ENCODE measurements at places on chromosomes 3 and 15.

DNA sequence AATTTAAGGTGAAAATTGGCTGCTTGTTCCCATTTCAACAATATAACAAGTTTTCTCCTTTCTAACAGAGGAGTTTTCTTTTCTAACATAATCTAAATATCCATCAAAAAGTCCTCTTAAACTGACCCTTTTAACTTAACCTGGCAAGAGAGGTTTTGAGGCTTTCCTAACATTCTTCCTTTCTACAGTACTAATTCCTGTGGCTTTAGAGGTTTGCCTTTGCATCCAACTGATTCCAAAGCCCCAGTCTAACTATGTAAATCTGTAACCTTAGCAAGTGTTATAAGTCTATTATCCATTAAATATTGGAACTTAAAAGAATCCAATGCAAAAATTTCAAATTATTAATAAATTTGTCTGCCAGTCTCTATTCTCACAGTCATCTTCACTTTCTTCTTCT, 134.1 kb downstream of the ISL2 start:
- H3K4me1 ChIP-seq, result no peaks in the 10 kb centered on the region
- peak; percentile 67 for DNase-seq
- no peaks in the 10 kb centered on the region for H3K27me3 ChIP-seq
- H3K36me3 ChIP-seq, result no peaks in the 10 kb centered on the region

DNA sequence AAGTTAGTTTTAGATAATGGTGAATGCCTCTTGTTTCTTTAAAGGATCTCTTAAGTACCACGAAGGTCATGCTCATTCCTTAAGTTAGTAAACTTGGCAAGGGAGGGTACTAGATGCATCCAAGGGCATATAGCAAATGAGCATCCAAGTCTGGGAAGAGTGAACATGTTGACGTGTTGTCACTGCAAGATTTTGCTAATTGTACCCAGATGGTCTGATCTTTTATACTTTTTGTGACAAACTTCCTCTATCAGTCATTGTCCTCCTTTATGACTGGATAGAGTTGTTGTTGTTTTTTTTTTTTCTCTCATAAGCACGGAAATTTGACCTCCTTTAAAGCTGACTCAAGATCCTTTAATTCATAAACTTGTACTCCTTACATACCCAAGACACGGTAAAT, 121.3 kb downstream of the CHST2 start:
- H3K36me3 ChIP-seq, result no peaks in the 10 kb centered on the region
- H3K4me3 ChIP-seq, result no peak overlapping the region
- H3K27ac ChIP-seq, result no peak overlapping the region
- H3K4me1 ChIP-seq, result peaks cover 2% of the 10 kb centered on the region
- H3K27me3 ChIP-seq, result no peaks in the 10 kb centered on the region

- no peak overlapping the region for H3K4me3 ChIP-seq
- no peak overlapping the region for H3K27ac ChIP-seq
These were observed 117.8 kb downstream of the RAB11A start for GRCh38 chr15:65987100-65987499.

DNA sequence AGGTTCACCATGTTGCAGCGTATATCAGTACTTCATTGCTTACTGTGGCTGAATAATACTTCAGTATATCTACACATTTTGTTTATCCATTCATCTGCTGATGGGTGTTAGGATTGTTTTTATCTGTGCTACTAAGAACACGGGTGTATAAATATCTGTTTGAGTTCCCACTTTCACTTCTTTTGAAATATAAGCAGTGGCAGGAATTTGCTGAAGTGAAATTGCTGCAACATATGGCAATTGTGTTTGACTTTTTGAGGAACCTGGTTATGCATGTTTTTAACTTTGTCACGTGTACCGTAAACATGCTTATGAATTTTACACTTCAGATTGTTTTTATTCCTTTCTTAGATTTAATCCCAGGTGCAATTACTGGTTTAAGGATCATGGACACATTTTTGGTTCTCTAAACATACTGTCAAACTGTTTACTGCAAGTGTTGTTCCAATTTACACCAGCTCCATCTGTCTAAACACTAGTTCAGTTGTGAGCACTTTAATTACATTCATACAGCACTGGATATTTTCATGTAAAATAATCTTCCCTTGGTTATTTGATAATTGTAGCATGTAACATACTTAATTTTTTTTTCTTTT, 23.1 kb downstream of the TRAK1 start:
- H3K36me3 ChIP-seq, result no peaks in the 10 kb centered on the region
- H3K27me3 ChIP-seq, result no peaks in the 10 kb centered on the region
- no peak overlapping the region for H3K4me3 ChIP-seq
- no peak for DNase-seq

DNA sequence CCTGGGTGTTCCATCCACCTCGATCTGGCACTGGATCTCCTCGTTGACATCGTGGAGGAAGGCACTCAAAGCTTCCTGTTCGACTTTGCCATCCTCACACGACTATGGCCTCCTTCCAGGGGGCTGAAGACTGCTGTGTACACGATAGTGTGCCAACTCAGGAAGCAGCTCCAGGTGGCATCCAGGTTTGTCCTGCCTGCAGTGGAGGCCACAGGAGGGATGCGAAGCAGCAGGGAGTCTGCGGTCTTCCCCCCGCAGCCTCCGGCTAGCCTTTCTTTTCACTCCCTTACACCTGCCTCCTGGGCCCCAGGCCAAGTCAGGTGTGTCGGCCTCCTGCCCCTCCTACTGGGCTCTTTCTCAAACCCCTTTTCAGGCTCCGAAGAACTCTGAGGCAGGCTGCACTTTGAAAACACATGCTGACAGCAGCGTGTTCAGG, 32.2 kb downstream of the SYNM start:
- no peaks in the 10 kb centered on the region for H3K27me3 ChIP-seq
- no peak for DNase-seq
- no peak overlapping the region for H3K4me3 ChIP-seq
- H3K36me3 ChIP-seq, result peaks cover 13% of the 10 kb centered on the region
- peaks cover 8% of the 10 kb centered on the region for H3K4me1 ChIP-seq
- H3K27ac ChIP-seq, result no peak overlapping the region

DNA sequence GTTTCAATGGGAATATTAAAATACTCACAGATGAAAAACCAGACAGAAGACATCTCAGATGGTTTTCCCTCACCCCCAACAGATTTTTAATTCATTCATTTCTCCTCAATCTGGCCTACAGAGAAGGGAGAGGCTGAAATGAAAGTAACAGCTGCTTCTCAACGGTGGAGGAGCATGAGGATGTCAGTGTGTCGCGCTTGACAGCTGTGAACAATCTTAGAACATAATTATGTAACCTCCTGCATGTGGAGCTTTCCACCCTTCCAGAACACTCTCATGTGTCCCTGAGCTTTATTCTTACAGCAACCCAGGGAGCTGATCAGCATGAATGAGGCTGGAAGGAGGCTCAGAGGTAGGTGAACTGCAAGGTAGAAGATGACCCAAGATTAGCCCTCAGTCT, 52.7 kb downstream of the MB21D2 start:
- H3K27ac ChIP-seq, result no peak overlapping the region
- H3K27me3 ChIP-seq, result no peaks in the 10 kb centered on the region
- peak; percentile 43 for DNase-seq

DNA sequence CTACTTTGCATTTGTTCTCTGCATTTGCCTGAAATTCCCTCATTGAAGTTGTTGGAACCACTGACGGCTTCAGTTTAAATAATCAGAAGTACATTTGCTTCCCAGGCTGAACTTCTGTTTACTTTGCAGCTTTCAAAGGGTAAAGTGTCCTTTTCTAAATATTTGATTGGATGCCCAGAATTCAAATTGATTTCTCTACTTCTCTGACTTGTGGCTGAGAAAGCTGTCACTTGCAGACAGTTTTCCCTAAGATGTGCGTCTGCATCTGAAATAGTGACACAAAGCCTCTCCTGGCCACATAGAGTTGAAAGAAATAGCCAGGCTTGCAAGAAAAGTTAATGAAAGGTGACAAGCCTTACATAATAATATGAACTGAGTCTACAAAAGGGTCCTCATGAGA, 299.6 kb downstream of the THSD4 start:
- H3K4me1 ChIP-seq, result peaks cover 9% of the 10 kb centered on the region
- H3K4me3 ChIP-seq, result no peak overlapping the region
- H3K27ac ChIP-seq, result no peak overlapping the region
- DNase-seq, result no peak
- peaks cover 8% of the 10 kb centered on the region for H3K36me3 ChIP-seq
- H3K27me3 ChIP-seq, result no peaks in the 10 kb centered on the region

- H3K4me1 ChIP-seq, result no peaks in the 10 kb centered on the region
- no peaks in the 10 kb centered on the region for H3K36me3 ChIP-seq
- no peak overlapping the region for H3K27ac ChIP-seq
- no peak overlapping the region for H3K4me3 ChIP-seq
- DNase-seq, result peak; percentile 47
- H3K27me3 ChIP-seq, result peaks cover 6% of the 10 kb centered on the region
These were observed 5.8 kb upstream of the DBR1 start for GRCh38 chr3:138180375-138181029.

GRCh38 chr15:47422881-47423665, 294.2 kb upstream of the SEMA6D start:
- no peak overlapping the region for H3K27ac ChIP-seq
- H3K27me3 ChIP-seq, result no peaks in the 10 kb centered on the region
- DNase-seq, result peak; percentile 42
- H3K4me1 ChIP-seq, result peaks cover 7% of the 10 kb centered on the region
- no peak overlapping the region for H3K4me3 ChIP-seq

GRCh38 chr3:11591391-11592282, 52.1 kb downstream of the VGLL4 start:
- no peaks in the 10 kb centered on the region for H3K27me3 ChIP-seq
- peak; percentile 87 for DNase-seq
- peaks cover 45% of the 10 kb centered on the region for H3K4me1 ChIP-seq
- H3K27ac ChIP-seq, result peak overlapping the region; percentile 92

- no peak overlapping the region for H3K27ac ChIP-seq
- no peak overlapping the region for H3K4me3 ChIP-seq
- no peak for DNase-seq
- no peaks in the 10 kb centered on the region for H3K36me3 ChIP-seq
- no peaks in the 10 kb centered on the region for H3K4me1 ChIP-seq
These were observed 9.4 kb downstream of the CILP start for GRCh38 chr15:65201918-65202317.

- H3K27ac ChIP-seq, result no peak overlapping the region
- H3K27me3 ChIP-seq, result no peaks in the 10 kb centered on the region
- no peak for DNase-seq
- no peak overlapping the region for H3K4me3 ChIP-seq
These were observed 149.1 kb upstream of the CD96 start for GRCh38 chr3:111392894-111393398.

GRCh38 chr15:29813009-29813408, 9.3 kb downstream of the TJP1 start:
- no peaks in the 10 kb centered on the region for H3K27me3 ChIP-seq
- no peak overlapping the region for H3K4me3 ChIP-seq
- H3K4me1 ChIP-seq, result peaks cover 6% of the 10 kb centered on the region

DNA sequence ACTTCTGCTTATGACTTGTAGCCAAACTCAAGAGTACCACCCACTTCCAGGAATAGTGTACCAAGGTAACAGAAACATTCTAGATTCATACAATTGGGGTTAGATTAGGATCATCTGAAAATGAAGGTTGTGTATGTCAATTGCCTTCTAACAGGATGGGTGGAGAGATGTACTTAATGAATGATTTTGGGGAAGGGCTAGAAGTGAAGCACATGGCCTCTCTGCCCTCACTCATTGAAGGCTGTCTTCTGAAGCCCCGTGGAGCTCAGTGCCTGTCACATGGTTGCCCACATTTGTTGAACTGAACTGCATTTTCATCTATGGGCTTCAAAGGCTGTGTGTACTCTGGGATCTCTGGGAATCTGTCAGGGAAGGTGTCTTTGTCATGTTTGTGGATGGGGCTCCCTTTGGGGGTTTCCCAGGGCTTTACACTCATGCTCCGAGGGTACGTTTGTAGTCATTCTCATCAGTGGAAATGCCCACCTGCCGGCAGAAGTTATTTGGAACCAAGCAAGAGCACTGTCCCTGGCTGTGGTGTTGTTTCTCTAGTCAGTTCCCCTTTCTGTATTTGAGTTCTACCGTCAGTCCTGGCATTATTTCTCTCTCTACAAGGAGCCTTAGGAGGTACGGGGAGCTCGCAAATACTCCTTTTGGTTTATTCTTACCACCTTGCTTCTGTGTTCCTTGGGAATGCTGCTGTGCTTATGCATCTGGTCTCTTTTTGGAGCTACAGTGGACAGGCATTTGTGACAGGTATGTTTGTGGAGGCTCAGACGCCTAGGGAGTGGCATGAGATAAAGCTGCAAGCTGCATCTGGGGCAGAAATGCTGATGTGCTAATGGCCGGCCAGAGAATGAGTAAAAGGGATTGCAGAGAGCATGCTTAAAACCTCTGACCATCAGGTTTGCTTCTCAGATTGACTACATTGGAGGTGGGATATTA, 22.4 kb downstream of the CD86 start:
- no peaks in the 10 kb centered on the region for H3K36me3 ChIP-seq
- no peaks in the 10 kb centered on the region for H3K4me1 ChIP-seq
- no peak for DNase-seq
- H3K27me3 ChIP-seq, result peaks cover 7% of the 10 kb centered on the region

DNA sequence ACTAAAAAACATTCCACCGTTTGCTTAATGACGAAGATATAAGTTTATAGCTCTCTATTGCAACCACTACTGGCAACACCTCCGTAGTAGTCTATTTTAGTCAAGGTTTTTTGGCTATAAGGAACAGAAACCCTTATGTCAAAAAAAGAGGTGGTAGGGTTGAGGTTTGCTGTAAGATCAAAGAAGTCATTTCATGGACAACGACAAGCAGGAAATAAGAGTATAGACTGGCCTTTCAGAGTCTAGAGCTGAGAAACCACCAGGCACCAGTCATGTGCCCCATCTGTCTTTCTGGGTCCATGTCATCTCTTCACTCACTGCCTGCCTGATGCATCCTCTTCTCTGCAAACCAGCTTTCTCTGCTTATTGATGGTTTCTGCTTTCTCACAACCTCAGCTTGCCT, 42.7 kb downstream of the THBS1 start:
- H3K4me3 ChIP-seq, result no peak overlapping the region
- H3K36me3 ChIP-seq, result no peaks in the 10 kb centered on the region
- no peaks in the 10 kb centered on the region for H3K27me3 ChIP-seq
- peaks cover 21% of the 10 kb centered on the region for H3K4me1 ChIP-seq

- H3K27ac ChIP-seq, result peak overlapping the region; percentile 80
- no peak for DNase-seq
- no peak overlapping the region for H3K4me3 ChIP-seq
- no peaks in the 10 kb centered on the region for H3K27me3 ChIP-seq
These were observed 148.7 kb downstream of the MYLK start for GRCh38 chr3:123735456-123735855.

- no peaks in the 10 kb centered on the region for H3K27me3 ChIP-seq
- DNase-seq, result no peak
- no peaks in the 10 kb centered on the region for H3K4me1 ChIP-seq
- no peaks in the 10 kb centered on the region for H3K36me3 ChIP-seq
- H3K27ac ChIP-seq, result no peak overlapping the region
These were observed 89.7 kb upstream of the GBE1 start for GRCh38 chr3:81851176-81851575.

- peak; percentile 93 for DNase-seq
- no peak overlapping the region for H3K4me3 ChIP-seq
- H3K4me1 ChIP-seq, result peaks cover 5% of the 10 kb centered on the region
- H3K27me3 ChIP-seq, result no peaks in the 10 kb centered on the region
These were observed 645.8 kb upstream of the NR2F2 start for GRCh38 chr15:95684693-95685115.
